ENCODE measurements at places on chromosomes 1 and 21.

DNA sequence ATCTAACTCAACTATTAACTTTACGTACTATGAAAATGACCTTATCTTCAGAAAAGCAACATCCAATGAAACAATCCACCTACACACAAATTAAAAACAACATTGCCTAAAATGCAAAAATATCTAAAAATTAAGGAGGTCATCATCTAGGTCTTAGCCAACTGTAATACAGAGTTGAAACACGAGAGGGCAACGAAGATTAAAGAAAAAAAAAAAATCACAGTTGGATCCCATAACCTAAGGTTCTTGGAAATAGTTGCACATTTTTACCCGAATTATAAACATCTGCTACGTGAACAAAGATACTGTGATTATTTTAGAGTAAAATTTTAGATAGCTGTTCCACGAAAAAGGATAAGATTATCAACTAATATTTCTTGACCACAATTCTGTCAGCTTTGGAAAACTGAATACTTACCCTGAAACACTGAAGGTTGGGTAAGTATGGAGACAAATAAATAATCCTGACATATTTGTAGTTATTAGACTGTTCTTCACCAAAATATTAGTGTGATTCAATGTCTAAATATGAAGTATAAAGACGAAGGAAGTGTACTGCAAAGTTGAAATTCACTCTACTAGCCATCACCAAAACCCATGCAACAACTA, 88.0 kb upstream of the AK4 start:
- DNase-seq = no peak

DNA sequence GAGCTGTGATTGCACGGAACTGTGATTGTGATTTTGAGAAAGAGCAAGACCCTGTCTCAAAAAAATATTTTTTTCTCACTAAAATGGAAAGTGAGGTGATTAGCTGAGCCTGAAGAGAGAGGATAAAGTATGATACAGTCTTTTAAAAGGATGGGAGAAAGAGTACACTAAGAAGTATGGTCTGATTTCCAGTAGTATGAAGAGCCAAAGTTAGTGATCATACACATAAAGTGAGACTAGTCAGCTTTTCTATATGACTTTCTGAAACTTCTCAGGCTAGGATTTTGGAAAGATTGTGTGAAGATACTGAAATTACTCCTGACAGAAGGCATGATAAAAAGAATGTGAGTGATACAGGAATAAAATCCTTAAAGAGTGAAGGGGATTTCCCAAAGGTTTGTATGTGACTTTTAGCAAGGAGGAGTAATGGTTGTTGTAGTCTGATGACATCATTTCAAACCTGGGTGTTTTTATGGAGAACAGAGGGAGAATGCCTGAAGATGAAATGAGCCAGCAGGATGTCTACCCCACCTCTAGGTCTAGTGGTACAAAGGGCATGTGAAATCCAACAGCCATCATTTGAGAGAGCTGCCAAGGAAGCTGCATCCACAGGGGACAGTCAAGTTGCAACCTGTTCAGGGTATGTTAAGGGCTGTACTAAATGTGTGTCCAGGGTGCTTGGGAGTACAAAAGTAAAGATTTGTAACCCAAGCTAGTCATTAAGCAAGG, 157.7 kb downstream of the PIK3R3 start:
- DNase-seq = no peak

DNA sequence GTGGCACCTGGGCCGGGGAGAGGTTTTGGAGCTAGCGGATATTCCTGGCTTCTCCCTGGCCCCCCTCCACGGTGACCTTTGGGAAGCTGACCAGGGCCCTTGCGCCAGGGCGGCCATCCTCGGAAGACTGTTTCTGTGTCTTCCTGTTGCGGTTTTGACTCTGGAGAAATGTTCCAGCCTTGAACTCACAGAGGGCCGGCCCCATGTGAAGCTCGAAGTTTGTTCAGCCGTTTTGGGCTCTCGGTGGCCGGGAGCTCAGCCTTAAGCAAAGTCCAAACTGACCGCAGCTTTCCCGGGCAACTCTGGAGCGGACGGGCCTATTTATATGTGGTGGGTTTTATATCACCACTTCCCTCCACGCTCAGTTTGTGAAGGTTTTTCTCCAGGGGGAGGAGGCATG, 17.0 kb upstream of the WNT4 start:
- no peak for DNase-seq

DNA sequence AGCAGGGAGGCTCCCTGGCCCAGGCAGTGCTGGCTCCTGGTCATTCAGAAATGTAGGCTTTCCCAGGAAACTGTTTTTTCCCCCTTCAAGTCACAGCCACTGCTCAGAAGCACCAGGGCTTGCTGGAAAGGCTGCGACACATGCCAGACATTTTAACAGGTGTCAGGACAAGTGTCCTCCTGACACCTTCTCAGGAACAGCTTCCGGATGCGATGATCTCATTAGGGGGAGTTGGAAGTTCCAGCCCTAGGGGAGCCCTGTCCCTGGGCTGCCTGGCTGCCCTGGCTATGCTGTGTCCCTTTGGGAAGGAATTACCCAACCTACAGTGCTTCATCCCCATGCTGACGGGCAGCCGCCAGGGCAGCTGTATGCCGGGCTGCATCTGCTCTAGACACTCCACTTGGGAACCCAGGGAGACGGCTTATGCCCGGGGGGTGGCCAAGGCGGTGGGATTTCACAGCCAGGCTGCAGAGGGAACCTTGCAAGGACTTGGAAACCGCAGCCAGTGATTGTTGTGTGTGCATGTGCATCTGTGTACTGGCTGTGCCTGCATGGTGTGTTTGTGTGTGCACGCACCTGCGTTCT, 41.8 kb downstream of the AJAP1 start:
- DNase-seq = no peak

DNA sequence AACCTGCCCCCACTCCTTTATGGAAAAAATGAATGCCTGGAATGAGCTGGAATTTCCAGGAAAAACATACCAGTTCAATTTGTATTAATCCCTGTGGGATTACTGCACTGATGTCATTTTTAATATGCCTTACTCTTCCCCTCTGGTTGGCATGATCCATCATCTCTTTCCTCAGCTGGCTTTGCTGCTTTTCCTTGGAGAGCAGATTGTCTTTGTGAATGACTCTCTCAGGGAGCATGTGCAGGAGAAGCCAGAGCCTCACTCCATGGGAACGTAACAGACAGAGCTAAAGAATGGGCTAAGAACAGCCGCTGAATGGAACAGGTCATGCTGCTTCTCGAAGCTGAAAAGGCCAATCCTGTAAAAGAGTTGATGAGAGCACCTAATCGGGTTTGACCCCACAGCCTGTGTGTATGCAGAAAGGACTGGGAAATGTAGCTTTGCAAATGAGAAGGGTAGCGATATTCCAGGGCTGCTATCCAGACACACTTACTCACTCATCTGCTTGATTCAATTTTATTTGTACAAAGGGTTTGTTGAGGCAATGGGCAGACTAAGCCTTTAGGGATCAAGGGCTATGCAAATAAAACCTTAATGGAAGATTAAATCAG, 20.7 kb downstream of the PHC2 start:
- peak; percentile 28 for DNase-seq

GRCh38 chr21:34795548-34796180, 126.9 kb downstream of the CLIC6 start:
- DNase-seq = no peak

- peak; percentile 25 for DNase-seq
Observed at GRCh38 chr1:46533179-46533864, 18.1 kb downstream of the KNCN start.

GRCh38 chr1:72197786-72198185, 84.6 kb downstream of the NEGR1 start:
- DNase-seq = no peak

DNA sequence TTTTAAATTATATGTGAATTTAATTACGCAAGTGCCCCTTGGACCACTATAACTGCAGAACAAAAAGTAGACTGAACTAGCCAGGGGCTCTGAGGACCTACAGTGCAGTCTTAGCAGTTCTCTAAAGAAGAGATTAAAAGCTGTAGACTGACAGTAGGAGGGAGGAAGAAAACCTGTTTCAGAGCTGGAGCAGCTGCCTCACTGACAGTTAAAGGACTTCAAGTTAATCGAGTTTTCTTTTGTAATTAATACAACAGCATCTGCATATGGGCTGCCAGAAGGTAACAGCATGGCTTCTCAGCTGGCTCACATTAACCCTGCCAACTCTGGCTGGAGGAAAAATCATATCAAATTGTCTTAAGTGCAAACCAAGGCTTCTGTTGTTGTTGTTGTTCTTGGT, 19.9 kb downstream of the DSTYK start:
- DNase-seq = peak; percentile 13

DNA sequence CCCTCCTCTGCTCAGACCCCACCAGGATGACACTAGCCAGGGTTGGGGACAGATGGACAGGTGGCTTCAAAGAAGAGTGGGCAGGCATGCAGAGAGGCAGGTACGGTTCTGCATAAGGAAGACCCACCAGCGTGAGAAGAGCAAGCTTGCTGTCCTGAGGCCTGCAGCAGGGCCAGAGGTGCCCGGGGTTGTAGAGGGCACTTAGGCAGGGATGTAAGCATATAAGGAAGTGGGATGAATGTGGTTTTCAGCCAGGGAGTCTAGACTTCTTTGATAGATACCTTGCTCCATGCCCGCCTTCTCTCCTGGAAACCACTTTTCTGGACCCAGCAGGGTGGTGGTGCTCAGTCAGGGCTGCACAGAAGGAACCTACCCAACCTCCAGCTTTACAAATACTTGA, 1.4 kb downstream of the TTC39A start:
- DNase-seq = no peak

DNA sequence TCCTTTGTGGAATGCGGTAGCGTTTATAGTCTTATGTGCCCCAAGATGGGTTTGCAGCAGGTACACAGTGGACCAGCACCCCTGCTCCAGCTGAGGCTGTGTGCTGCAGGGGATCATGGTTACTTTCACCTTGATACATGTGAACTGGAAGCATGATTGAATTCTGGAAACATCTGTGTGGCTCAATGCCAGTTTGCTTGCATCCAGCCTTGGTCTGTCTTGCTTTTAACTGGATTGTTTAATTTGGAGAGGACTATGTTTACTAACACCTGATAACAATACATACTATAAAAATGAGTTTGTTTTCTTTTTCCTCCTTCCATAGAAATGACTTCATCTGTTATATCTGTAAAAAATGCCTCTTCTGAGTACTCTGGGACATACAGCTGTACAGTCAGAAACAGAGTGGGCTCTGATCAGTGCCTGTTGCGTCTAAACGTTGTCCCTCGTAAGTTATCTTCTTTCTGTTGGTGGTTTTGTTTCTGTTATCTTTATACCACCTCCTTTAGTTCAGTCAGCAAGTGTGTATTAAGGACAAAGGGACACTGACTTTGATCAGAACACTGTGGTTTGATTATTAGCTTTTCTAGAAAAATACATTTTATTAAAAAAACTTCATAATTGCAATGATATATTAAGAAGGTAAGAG, 47.7 kb downstream of the CXADR start:
- DNase-seq = no peak

DNA sequence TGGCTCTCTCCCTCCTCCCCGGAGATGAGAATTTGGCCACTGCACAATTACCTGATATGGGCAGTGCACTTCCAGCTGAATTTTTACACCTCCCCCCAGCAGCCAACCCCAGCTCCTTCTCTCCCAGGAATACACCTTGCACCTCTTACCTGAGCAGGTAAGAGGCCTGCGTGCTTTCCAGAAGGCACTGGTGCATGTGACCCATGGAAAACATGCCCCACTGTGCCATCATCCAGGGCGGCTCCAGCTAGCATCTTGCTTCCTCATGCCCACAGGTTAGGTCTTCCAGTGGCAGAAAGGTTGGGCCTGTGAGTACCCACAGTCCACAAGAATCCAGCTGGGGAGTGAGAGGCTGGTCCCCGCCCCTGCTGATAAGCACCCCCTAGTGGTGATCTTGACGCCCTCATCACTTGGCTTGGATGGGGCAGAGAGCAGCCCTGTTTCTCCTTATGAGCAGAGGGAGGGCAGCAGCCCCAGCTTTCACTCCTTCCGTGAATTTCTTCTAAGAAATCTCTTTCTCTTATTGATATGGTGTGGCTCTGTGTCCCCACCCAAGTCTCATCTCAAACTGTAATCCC, 57.8 kb downstream of the EDARADD start:
- DNase-seq = peak; percentile 18

- DNase-seq = no peak
Observed at GRCh38 chr1:69081668-69082067, 486.1 kb upstream of the LRRC7 start.

- no peak for DNase-seq
Observed at GRCh38 chr21:14903172-14903865, 161.5 kb downstream of the NRIP1 start.

- no peak for DNase-seq
Observed at GRCh38 chr1:67307251-67308060, at the start of gene IL12RB2. TSS of gene IL12RB2 (plus strand) at chr1:67307873. CDS start at chr1:67320369, 12,496 bp downstream.

Data from BE2C (cell line).